ENCODE measurements at places on chromosomes 11 and 22.

DNA sequence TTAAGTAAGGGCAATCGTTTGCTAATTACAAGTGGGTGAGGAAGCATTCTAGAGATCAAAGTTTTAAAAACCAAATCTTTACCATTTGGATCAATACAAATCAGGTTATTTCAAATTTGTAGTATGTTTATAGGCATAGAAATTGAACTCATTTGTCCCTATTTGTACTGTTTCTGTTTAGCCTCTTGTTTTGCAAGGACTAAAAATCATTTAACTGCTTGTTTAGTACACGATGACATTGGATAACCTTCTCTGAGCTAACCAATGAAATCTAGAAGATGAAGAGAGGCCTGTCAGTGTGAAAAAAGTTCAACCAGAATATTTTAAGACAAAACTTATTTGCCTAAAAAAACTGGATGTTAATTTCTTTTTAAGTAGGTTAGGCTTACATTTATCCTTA lies 40.0 kb downstream of the ZC3H12C start:
- DNase-seq: no peak

DNA sequence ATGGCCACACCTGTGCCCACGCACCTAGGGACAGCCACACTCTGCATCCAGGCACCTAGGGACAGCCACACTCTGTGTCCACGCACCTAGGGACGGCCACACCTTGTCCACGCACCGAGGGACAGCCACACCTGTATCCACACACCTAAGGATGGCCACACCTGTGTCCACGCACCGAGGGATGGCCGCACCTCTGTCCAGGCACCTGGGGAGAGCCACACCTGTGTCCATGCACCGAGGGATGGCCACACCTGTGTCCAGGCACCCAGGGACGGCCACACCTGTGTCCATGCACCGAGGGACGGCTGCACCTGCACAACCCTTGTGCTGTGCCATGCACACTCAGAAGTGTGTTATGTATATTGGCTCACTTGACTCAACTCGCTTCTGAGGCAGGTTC lies 10.8 kb downstream of the OVOL1 start:
- no peak for DNase-seq

- no peak for DNase-seq
These were observed 2.1 kb upstream of the GNAZ start for GRCh38 chr22:23068096-23068831.

GRCh38 chr22:30605449-30606110 lies 1.4 kb upstream of the TCN2 start:
- no peak for DNase-seq

DNA sequence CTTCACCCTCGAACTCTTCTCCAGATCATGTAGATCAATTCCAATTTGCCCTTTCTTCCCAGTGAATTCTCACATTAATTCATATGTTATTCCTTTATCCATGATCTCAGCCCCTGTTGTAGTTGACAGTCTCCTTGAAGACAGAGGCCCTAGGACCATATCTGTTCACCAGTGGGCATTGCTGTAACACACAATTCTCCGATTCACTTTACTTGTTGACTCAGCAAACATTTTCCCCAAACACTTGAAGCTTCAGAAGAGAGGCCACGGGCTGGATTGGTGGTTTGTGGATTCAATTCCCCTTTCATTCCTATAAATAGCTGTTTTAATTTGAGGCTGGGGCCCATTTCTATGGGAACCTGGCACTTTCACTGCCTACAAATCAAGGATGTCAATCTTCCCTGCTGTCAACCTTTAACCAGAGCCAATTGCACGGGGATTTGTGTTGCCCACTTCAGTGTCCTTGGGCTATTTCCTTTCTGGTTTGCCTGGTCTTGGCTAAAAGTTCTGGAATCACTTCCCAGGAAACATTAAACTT lies 393.0 kb upstream of the KIRREL3 start:
- DNase-seq: no peak

DNA sequence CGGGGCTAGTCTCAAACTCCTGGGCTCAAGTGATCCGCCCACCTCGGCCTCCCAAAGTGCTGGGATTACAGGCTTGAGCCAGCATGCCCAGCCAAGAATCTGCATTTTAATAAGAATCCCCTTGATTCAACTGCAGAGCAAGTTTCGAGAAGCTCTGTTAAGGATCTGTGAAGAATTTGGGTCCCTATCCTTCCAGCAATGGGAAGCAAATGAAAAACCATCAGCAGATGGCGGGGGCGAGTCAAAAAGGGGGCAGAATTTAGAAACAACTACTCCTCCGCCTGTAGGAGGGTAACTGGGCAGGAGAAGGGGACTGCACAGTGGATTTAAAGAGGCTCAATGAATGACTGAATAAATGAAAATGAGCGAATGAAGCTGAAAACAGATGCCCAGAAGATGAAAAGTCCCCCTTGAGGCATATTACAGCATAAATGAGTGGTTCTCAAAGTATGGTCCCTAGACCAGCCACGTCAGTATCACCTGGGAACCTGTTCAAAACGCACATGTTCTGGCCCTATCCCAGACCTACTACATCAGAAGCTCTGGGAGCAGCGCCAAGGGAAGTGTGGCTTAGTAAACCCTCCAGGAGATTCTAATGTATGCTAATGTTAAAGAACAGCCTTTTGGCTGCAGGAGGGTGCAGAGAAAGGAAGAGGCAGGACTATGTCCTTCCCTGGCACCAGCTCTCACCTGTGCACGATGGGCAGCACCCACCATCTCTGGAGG lies 15.0 kb downstream of the VWCE start:
- DNase-seq: no peak

DNA sequence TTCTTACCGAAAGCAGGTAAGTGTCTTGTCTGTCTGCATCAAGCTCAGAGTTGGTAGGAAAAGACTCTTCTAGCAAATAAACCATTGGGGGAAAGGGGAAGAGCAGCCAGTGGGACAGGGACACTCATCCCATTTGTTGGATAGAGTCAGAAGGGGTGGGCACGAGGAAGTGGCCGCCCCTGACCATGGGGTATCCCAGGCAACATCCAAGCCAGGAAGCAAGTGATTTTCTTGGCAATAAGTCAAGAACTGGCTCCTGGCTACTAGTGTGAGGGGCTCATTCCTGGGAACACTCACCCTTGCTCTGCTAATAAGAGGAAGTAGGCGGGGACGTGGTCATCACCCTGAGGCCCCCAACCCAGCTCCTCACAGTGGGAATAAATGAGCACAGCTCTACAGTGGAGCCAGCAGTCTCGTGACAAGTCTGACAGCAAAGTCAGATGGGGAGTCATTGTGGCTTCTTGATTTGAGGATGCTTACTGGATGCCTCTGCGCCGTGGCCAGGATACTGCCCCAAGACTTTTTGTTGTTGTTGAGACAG lies 6.7 kb downstream of the SLC25A18 start:
- DNase-seq: no peak

GRCh38 chr11:113721462-113722066 lies 15.5 kb upstream of the TMPRSS5 start:
- DNase-seq: no peak

GRCh38 chr11:16956538-16957153 lies 57.6 kb downstream of the PLEKHA7 start:
- no peak for DNase-seq

DNA sequence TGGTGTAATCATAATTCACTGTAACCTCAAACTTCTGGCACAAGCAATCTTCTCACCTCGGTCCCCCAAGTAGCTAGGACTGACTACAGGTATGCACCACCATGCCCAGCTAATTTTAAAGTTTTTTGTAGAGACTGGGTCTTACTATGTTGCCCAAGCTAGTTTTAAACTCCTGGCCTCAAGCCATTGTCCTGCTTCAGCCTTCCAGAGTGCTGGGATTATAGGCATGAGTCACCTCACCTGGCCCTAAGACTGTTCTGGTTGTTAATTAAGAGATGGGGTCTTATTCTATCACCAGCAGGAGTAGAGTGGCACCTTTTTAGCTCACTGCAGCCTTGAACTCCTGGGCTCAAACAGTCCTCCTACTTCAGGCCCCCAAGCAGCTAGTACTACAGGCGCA lies 52.0 kb upstream of the DEPDC7 start:
- no peak for DNase-seq

- DNase-seq: no peak
These were observed 51.2 kb upstream of the EMID1 start for GRCh38 chr22:29154364-29155048.

DNA sequence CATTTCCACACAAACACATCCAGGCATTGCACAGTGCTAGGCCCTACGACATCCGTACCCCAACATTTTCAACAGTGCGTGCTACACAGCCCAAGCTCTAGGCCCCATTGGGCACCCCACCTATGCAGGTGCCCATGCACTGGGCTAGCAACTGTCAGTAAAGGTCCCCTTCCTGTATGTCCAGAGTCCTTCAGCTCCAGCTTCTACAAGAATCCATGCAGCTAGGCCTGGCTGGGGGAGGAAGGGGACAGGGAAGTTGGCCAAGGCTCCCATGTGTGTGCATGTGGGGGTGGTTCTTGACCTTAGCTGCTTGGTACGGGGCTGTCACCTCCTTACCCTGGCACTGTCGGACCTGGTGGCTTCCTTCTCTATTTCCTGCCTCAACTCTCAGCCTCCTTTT lies 1.3 kb downstream of the B3GAT1 start:
- DNase-seq: no peak

GRCh38 chr11:12508151-12508751 lies 130.9 kb downstream of the PARVA start:
- peak; percentile 78 for DNase-seq

GRCh38 chr11:68533945-68534344 lies 73.4 kb downstream of the PPP6R3 start:
- no peak for DNase-seq

GRCh38 chr11:81970886-81971285 lies 762.8 kb downstream of the FAM181B start:
- DNase-seq: no peak
